Mesenteric fat pad (tissue), 1 donor: ENCODE measurements at places on chromosomes 12 and 14. TPM values are rescaled to one million over a fixed set of nuclear protein-coding genes. Genes with fewer than 3 reads are reported as not detected.

DNA sequence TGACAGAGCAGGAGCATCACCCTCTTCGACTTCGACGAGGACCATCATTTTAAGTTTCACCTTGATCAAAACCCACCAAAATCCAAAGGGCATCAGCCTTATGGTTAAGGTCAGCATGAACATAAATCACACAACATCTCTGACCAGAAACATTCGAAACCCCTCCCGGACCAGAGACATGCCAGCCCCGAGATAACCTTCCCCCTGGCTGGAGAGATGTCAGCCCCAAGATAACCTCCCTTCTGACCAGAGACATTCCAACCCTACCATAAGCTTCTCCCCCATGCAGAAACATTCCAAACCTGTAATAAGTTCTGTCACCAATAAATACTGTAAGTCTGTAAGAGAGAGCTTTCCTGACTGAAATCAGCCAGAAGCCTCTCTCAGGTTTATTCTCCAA, 6.3 kb downstream of the PCNX4 start:
- no peak for DNase-seq

DNA sequence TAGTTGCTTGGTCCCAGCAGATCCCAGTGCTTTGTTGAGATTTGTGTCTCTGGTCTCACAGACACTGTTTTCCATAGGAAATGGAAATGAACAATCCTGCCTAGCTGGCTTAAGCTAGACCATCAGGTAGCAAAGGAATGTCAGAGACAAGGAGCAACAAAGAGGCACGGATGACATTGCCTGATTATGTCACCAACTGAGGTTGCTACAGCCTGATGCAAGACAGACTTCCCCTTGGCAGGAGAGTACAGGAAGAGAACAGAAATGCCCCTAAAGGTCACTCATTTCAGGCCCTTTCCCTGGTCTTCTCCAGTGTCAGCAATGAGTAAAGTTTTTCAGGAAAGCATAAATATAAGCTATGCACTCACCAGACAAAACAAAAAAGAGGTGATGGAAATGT, 2.0 kb upstream of the PRB2 start:
- DNase-seq, result no peak

- no peak for DNase-seq
Measured at GRCh38 chr12:44223736-44224135, 387.9 kb downstream of the TMEM117 start.

DNA sequence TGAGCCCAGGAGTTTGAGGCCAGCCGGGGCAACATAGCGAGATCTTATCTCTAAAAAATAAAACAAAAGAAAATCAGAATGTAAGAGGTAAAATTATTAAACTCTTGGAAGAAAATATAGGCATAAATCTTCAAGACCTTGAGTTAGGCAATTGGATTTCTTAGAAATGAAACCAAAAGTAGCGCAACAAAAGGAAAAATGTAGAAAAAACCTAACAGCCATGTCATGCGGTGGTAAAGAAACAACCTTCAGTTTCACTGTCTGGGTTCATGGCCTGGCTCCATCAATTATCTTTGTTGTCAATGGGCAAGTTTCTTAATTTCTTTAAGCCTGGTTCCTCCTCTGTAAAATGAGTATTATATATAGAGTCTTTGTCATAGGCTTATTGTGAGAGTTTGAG, 5.6 kb upstream of the GCH1 start:
- no peak for DNase-seq

The SMAGP gene
- total RNA-seq, result 10.1 TPM
